Pulmonary artery endothelial cell (primary cell): ENCODE measurements at places on chromosomes 2 and 18. TPM values are rescaled to one million over a fixed set of nuclear protein-coding genes. Genes with fewer than 3 reads are reported as not detected.

DNA sequence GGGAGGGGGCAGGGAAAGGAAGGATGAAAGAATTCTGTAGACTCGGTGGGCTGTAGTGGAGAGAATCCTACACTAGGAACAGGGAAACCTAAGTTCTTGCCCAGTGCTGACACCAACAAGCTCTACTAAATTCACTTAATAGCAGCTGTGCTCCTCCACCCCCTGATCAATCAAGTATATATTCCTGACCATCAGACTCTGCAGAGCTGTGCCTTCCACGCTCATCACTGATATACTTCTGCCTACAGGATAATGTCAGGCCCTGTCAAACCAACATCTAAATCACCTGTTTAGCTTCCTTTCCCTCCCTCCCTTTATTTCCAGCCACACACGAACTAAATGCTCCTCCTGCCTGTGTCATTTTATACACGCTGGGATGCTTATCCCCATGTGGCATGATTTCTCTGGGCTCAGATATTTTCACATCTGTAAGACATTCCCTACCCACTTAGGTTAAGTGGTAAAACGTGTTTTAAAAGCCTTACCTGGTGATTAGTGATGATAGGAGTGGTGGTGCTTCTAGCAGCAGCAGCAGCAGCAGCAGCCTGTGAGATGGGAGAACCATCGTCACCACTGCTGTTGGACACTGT lies 301.9 kb downstream of the LRRTM1 start:
- no peak for DNase-seq

DNA sequence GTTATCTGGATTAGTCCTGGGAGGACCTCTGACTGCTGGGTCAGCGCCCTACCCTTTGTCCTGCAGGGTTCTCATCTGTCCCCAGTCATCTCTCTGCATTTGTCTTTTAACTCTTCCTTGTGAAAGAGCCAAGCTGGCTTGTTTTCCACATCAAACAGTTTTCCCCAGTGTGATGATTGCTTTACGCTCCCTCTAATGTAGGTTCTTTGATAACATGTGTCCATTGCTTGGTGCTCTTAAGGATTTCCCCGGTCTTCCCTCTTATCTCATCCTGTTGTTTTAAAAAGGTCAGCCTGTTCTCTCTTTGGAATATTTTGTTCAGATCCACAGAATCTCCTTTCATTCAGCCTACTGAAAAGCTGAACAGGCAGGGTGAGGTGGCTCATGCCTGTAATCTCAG lies 792.1 kb upstream of the RAB6C start:
- no peak for DNase-seq

DNA sequence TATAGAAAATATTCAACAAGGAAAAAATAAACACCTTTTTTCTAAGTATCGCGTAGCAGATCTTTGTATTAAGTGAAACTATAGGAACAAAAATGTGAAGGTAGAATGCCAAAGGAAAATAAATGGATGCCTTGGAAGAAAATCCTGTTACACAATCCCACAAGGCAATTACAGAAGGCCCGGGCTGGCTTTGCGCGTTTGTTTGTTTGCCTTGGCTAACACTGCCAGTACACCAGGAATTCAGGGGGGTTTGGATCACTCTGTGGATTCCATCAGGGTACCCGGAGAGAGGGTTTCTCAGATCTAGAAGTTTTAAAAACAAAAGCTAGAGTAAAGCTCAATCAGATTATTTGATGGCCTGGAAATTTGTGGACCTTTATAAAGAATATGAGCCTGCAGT lies 478.3 kb downstream of the FBXO15 start:
- DNase-seq = no peak

GRCh38 chr2:12303181-12304030 lies 413.3 kb upstream of the TRIB2 start:
- no peak for DNase-seq

DNA sequence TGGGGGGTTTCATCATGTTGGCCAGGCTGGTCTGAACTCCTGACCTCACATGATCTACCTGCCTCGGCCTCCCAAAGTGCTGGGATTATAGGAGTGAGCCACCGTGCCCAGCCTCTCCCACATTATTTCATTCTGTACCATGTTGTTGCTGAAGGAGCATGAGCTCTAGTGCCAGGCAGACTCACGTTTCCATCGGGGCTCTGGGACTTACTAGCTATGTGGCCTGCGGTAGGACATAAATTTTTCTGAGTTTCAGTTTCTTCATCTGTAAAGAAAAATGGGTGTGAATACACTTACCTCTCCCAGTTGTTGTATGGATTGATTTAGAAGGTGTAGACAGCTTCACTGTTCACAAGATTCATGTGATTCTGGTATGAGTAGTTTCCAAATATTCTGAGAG lies 30.8 kb upstream of the CCL20 start:
- no peak for DNase-seq

- no peak for DNase-seq
These were observed 143.1 kb upstream of the ZNF236 start for GRCh38 chr18:76679259-76679658.

DNA sequence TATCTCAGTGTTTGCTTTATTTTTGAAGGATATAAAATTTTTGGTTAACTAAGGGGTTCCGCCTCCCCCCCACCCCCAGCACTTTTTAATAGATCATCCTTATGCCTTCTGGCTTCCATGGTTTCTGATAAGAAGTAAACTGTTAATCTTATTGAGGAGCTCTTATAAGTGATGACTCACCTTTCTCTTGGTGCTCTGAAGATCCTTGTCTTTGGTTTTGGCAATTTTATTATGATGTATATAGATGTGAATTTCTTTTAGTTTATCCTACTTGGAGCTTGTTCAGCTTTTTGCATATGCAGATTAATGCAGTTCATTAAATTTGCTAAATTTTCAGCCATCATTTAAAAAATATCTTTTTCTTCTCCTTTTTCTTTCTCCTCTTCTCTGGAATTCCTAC lies 91.7 kb upstream of the CTAGE1 start:
- no peak for DNase-seq

DNA sequence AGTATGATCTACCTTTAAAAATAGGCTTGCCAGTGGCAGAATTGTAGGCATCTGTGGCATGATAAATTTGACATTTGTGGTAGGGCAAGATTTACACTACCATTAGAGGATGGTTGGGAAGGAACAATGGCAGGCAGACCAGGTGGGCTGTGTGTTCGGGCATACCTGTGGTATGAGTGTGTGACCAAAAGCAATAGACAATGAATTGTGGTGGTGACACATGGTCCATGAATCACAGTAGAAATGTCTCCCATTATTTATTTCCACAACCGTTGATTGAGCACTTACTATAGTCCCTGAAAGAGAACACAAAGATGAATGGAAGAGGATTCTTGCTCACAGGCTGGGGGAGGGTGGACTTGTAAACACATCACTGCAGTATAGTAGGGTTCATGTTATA lies 29.9 kb upstream of the RUFY4 start:
- no peak for DNase-seq

- no peak for DNase-seq
These were observed 329.4 kb downstream of the DLGAP1 start for GRCh38 chr18:4125627-4126230.

DNA sequence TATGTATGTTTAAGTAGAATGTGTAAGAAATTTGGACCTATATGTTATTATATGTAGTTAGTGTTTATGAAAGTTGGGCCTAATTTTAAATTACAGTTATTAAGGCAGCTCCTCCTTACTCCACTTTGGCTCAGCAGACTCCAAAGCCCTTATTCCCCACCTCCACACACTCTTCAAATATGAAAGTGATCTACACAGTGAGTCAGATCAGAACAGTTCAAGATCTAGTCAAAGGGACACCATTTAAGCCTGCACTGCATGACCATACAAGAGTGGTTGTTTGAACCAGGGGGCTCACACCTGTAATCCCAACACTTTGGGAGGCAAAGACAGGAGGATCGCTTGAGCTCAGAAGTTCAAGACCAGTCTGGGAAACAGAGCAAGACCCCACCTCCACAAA lies 21.2 kb upstream of the PMAIP1 start:
- no peak for DNase-seq

DNA sequence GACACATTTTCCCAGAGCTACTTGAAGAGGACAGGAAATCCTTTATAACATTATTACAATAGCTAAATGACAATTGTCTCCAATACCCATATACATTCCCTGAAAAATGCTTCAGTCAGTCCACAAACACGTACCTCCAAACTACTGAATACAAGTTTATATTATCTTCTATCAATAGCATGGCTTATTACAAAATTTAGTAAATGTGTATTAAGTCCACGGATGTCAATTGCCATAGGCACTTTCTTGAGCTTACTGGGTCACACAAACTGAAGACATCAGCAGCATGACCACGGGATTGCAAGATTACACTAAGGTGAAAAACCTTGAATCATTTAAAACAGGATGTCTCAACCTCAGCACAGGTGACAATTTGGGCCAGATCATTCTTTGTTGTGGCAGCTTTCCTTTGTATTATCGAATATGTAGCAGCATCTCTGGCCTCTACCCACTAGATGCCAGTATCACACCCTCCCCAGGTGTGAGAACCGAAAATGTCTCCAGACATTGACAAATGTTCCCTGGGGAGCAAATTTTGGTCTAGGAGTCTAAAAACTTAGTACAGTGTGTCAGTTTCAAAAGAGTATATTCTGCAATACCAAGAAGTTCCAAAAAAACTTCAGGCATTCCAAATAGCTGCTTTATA lies 1.4 kb downstream of the MBD2 start:
- no peak for DNase-seq

DNA sequence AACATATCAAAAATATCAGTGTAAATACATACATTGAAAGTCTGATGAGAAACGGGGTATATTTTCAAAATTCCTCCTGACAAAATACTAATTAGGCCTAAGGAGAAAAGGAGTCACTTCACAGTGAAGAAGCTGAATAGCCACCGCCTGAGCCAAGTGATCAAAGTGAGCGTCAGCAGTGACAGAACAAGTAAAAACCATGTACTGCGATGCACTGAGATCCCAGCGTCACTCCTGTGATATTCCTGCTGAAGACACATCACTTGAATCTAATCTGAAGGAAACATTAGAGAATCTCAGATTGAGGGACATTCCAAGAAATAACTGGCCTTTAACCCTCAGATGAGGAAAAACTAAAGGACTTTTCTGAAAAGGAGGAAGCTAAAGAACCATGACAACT lies 285.3 kb downstream of the EN1 start:
- no peak for DNase-seq

- no peak for DNase-seq
These were observed 66.7 kb downstream of the MBD2 start for GRCh38 chr18:54157646-54158385.

DNA sequence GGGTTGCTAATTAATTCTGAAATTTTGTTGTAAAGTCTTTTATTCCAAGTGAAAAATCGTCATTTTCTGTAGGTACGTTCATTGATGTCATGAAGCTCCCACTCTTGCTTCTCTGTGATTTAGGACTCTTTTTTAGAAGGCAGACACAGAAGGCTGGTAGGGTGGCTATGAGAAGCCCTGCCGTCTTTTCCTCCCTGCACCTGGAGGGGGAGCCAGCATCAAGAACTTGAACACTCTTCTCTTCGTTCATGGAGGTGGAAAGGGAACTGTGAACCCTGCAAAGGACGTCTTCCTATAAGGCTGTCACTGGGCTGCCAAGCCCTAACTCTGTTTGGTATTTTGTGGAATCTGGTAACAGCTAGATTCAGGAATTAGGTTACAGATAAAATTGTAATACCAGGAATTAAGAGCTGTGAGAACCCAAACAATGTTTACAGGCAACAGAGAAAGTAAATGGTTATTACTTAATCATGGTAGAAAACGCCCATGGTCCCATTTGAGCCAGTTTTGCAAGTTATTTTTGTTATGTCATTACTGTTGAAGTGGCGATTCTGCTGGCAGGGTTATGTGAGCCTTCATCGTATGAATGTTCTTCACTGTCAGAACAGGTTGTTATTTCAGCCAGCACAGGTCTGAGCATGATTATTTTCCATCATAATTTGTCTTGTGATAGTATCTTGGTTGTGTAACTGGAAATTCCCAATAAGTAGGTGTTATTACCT lies 112.2 kb downstream of the OSBPL6 start:
- peak; percentile 17 for DNase-seq

DNA sequence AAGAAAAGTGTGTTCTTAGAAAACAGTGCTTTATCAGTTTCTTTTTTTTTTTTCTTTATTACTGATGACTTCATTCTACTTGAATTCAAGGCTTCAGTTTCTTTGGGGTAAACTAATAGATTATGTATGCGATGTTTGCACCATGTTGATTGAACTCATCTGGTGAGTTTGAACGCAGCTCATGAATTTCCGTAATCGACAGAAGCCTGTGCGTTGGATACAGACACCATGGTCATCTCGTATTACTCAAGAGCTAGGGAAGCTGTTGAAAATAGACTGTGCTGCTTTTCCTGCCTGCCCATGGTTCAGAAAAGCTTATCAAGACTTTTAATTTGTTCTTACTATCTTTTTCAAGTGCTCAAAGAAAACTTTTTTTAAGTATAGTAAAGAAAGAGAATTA lies 185.5 kb upstream of the NRP2 start:
- DNase-seq = no peak

DNA sequence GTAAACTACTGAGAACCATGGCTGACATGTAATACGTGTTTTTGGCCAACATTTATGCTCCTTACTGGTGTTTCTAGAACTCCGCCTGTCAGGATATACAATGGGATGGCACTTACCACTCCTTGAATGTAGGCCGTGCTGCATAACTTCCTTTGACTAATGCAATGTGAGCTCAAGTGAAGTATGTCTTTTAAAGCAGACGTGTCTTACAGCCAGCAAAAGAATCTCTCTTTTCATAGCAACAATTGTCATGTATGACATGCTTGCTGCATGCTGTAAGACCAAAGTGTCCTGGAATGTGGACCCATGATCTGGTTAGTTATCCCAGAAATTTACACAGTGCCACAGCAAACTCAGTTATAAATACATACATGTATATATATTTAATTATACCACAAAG lies 1202.7 kb upstream of the PIK3C3 start:
- no peak for DNase-seq

DNA sequence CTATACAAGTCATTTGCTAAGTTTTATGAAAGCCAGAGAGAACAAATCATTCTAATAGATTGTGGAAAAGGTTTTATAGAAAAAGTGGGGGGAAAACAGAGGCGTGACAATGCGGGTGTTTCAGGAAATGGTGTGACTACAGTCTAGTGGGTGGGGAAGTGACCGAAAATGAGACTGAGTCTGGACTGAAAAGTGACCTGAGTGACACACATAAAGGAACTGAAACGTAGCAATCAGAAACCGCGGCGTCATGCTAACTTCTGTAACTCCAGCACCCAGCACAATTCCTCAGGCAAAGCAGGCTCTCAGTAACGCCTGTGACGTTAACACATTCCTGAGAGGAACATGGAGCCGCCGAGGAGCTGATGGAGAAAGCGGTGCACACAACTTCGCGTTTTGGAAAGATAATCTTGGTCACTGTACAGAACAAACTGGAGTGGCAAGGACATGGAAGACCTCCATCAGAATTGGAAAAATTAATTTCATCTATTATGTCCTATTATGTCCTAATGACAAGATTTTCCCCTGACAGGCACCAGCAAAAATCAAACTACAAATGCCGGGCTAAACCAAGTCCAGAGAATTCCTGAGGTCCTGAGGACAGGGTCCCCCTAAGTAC lies 1.4 kb upstream of the CD226 start:
- DNase-seq = no peak

GALNT3 gene
- 0.11 and 0.13 TPM in 2 replicates for total RNA-seq

PID1 gene
- total RNA-seq = 0.11 TPM in 1 of 2 replicates, not detected in the other

FEV gene
- not detected in 2 replicates for total RNA-seq

DTNB gene
- 7.3 and 7.4 TPM in 2 replicates for total RNA-seq

TWIST2 gene
- 5.4 and 13.2 TPM in 2 replicates for total RNA-seq

CNDP1 gene
- not detected in 2 replicates for total RNA-seq

SALL3 gene
- 0.20 and 1.1 TPM in 2 replicates for total RNA-seq

LTBP1 gene
- 41.9 and 109 TPM in 2 replicates for total RNA-seq

INHA gene
- total RNA-seq = not detected in 2 replicates

MREG gene
- 5.1 and 6.7 TPM in 2 replicates for total RNA-seq
